C1 segment of cervical spinal cord (tissue), 14 donors: ENCODE measurements at places on chromosomes 4 and X.

GRCh38 chr4:7924163-7924562 lies 15.5 kb downstream of the AFAP1 start:
- DNase-seq, result no peak

DNA sequence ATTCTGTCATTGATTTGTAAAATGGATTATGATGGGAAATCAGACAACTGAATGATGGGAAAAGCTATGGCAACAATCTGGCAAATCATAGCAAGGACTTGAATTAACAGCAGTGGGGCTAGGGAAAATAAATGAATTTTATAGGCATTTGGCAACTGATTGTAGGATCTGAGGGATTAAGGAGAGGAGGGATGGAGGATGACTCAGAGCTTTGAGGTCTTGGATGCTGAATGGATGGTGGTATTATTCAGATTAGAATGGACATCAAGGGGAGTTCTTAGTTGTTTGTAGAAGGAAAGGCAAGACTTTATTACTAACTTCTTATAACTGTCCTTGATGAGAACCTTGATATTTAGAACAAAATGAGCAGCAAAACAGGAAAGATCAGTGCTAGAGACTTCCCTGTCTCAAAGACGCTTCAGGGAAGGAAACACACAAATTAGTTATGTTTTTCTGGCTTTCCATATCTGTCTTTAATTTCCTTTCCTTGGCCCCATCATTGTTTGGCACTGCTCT lies 51.4 kb upstream of the HHIP start:
- no peak for DNase-seq

DNA sequence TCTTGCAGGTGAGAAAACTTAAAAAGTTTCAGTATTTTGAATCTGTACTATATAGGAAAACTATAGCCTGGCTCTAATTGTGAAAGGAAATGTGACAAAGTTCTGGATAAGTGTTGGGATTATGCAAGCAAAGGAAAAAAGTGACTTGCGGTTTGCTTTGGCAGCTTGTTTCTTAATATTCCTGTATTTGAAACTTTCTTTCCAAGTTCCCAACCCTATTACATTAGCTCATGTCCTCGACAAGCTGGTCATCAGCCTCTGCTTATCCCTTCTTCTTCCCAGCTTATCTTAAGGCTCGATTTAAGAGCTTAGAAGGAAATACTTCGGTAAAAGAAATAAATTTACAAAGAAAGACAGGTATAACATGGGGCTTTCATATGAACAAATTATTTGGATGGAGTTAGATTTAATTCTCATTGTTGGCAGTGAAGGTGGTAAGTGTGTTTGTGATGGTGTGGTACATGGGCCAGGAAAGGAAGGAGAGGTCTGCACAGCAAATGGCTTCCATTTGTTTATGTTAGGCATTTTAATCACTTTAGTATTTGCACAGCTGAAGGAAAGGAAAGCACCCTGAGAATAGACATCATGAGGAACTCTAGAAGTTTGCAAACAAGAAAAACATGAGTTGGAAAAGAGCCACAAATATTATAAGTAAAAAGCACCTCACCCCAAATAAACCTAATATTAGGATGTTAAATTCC lies 5.1 kb upstream of the MYOZ2 start:
- no peak for DNase-seq

DNA sequence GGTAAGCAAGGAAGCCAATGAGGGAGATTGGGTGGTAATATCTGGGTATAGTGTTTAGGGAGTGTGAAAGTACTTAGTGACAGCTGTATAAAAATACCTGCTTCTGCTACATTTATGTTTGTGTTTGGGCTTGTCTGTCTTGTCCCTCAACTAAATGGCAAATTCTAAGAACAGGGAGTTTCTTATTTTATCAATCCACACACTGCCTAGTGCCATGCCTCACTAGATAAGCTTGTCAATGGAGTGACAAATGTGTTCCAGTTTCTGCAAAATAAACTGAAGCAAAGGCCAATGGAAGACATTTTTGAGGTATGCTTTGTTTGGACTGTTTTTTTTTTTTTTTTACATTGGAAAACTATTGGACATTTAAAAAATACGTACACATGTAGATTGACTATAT lies 418.0 kb downstream of the SH2D1A start:
- no peak for DNase-seq

- no peak for DNase-seq
These were observed 419 bp downstream of the ADD1 start for GRCh38 chr4:2843941-2844584.

GRCh38 chr4:144578681-144579080 lies 67.3 kb upstream of the HHIP start:
- no peak for DNase-seq

DNA sequence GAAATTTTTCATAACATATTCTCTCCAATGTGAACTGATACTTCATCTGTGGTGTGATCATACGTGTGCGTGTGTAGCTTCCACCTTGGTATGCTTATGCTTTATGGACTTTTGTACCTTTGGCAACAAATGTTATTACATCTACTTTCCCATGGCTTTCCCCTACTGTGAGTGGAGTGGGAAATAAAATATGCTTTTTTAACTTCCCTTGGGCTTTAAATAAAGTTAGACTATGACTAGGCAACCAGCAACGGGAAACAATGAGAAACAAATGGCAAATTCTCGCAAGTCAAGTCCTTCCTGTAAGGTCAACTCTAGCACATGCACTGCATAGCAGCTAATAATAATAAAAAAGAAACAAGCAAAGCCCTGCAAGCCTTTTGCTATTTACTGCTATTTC lies 205.0 kb upstream of the PDE5A start:
- no peak for DNase-seq

DNA sequence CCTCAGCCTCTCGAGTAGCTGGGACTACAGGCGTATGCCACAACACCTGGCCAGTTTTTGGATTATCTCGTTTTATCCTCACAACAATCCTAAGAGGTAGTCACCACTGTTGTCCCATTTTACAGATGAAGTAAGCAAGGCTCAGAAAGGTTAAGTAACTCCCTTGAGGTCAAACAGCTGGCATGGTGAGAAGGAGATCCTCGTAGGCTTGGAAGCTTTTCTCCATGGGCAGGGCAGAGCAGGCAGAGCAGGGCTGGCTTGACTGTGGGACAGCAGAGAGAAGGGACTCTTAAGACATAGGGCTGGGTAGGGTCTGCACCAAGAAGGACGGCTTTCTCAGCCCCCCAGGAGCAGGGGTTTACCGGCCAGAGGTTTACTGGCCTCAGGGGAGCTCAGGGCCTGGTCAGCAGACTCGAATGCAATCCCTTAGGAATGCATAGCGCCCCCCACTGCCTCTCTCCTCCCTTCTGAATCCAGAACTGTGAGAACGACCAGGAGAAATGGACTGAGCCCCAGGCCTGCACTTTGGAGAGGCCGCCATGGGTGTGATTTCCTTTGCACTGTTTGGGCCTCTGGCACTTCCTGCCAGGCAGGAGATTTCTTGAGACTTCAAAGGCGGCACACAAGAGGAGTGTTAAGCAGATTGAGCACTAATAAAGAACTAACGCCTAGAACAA lies 14.0 kb upstream of the CDKN2AIP start:
- DNase-seq, result no peak

DNA sequence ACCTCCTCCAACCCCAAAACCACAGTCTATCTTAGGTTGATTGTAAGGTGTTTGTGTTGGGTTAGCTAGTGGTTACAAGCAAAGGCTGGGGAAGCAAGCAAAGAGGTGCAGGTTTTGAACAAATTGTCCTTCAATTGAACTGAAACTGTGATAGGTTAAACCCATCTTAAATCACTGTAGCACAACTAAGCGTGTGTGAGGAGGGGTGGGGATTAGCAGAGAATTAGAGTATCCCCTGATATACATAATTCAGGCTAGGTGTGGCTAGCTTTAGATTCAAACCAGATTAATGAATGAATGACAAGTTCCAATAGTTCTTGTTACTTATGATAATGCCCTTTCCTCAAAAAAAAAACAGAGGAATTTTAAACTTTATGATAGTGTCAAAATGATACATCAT lies 191.0 kb upstream of the POF1B start:
- no peak for DNase-seq

DNA sequence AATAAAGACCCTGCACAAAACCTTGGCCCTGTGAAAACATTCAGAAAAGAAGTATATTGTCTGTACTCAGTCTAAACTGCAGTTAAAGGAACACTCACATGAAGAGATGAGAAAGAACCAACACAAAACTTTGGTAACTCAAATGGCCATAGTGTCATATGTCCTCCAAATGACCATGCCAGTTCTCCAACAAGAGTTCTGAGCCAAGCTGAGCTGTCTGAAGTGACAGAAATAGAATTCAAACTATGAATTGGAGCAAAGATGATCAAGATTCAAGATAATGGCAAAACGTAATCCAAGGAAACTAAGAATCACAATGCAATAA lies 739.3 kb upstream of the NDST4 start:
- no peak for DNase-seq

GRCh38 chr4:3286335-3287175 lies 6.3 kb upstream of the RGS12 start:
- no peak for DNase-seq

DNA sequence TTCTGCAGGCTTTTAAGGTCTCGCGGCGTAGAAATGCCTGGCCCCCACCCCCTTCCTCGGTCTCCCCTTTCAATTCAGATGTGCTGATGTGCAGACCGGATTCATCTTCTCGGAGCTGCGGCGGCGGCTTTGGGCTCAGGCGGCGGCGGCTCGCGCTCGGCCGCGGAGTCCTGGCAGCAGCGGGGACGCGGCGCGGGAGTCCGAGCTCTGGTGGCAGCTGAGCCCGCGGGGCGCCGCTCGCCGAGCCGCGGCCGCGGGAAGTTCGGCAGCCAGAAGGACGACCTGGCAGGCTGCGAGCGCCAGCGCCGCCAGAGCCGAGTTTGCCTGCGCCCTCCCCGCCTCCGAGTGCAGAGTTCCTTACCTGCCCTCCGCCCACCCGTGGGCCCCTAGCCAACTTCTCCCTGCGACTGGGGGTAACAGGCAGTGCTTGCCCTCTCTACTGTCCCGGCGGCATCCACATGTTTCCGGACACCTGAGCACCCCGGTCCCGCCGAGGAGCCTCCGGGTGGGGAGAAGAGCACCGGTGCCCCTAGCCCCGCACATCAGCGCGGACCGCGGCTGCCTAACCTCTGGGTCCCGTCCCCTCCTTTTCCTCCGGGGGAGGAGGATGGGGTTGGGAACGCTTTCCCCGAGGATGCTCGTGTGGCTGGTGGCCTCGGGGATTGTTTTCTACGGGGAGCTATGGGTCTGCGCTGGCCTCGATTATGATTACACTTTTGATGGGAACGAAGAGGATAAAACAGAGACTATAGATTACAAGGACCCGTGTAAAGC lies 448 bp downstream of the TLL1 start:
- no peak for DNase-seq

DNA sequence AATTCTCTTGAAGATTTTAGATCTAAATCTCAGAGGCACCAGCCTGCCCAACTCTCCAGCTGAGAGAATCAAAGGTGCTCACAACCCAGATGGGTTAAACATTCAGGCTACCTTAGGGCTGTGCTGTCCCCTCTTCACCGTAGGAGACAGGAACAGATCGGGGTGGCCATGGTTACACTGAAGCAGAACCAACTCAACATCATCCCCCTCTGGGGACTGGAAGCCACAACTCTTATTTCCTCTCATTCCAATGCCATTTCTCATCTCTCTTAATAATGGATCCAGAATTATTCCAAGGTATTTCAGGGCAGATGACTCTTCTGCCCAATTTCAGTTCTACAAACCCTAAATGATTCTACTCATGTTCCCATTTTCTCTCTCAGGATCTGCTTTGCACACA lies 109.7 kb downstream of the NKX6-1 start:
- no peak for DNase-seq

GRCh38 chr4:15882675-15883086 lies 55.9 kb downstream of the FGFBP1 start:
- DNase-seq, result no peak

DNA sequence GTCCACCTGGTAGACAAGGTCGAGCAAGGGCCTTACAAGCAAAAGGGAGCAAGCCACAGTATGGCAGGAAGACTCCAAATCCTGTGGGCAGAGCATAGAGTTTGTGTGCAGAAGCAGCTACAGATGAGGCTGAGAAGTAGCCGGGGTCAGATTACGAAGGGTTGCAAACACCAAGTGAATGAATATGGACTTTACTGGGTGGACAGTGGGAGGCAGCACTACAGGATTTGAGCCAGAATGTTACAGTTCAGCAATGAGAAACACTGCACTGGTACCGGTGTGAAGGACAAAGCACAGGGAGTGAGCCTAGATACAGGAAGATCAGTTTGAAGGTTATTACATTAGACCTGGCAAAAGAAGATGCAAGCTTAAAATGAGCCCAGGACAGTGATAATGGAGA lies 46.1 kb upstream of the HOPX start:
- no peak for DNase-seq

- DNase-seq, result no peak
These were observed 198.7 kb upstream of the ADAMTS3 start for GRCh38 chr4:72767618-72768302.
